ENCODE measurements at places on chromosomes 3 and 15.

DNA sequence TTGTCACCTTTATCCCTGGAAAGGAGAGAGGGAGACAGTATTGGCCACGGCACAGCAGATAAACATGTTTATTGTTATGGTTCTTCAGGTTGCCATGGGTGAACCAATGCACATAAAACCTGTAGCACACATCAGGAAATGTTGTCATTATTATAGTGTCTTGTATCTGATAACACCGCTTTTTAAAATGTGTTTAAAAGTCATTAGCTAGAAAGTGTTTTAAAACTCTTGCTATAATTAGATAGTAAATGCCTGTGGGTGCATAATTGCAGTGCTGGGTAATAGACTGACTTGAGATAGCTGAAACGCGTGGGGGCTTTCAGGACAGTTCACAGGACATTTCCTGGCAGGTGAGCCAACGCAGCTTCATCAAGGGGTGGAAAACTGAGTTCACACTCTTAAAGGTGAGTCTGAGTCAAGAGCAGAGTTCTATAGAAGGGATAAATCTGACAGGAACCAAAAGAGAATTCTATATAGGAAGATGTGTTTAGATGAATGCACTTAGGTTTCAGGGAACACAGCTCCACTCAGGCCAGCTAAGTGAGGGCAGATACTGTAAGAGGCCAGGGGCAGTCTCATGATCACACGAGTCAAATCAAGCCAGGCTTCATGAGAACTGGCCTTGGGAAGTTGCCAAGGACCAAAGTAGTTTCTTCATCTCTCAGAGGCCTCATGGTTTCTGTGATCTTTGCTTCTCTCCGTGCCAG lies 35.6 kb upstream of the PPP4R2 start:
- no peak for DNase-seq

GRCh38 chr3:134333522-134334181 lies 40.6 kb downstream of the AMOTL2 start:
- no peak for DNase-seq

GRCh38 chr3:117630469-117630868 lies 920.9 kb downstream of the TUSC7 start:
- no peak for DNase-seq

GRCh38 chr15:78329625-78330024 lies 10.5 kb upstream of the CRABP1 start:
- no peak for DNase-seq
